Stimulated activated CD8-positive, alpha-beta memory T cell treated with anti-CD3 and anti-CD28 coated beads, Interleukin-12 subunit alpha, Interleukin-12 subunit beta, amount 100 ng/mL, for 1 hour (primary cell): ENCODE measurements at places on chromosomes 16 and 17.

- peak; percentile 22 for DNase-seq
Observed at GRCh38 chr17:50903604-50904517, 37.7 kb upstream of the TOB1 start.

- no peak for DNase-seq
Observed at GRCh38 chr17:49210158-49211029, at the start of the genes ABI3 and GNGT2. Gene ABI3 (plus strand): TSS chr17:49210707. CDS start chr17:49210725, 18 bp downstream. Gene GNGT2 (minus strand): TSS chr17:49210574. CDS start chr17:49207422, 3,152 bp downstream.

GRCh38 chr16:4847774-4848587 is 700 bp downstream of the UBN1 start:
- DNase-seq, result peak; percentile 2

DNA sequence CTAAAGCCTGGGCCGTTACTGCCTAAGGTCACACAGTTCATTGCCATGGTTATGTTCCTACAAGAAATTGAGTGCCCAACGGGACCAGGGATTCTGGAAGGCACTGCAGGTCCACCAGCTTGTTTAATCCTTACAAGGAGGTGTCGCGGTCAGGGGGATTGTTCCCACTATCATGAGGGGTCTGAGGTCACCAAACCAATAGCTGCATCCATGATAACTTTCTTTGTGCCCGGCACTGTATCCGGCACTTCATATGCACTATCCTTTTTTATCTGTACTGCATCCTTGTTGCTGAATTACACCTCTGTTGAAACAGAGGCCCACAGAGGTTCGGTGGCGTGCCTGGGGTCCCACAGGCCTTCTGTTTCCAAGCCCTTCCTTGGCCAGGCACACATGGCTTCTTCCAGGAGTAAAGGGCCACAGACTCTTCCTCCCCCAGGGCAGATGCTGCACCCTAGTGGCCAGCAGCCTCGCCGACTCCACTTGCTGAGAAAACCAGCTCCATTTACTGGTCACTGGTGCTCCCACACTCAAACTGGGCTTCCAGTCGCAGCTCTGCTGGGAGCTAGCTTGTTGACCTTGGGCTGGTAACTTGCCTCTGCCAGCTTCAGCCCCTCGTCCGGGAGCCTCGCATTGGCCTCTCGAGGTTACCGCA is 82.0 kb upstream of the PLCG2 start:
- DNase-seq, result peak; percentile 20

- no peak for DNase-seq
Observed at GRCh38 chr16:23863511-23864422, 28.0 kb downstream of the PRKCB start.

DNA sequence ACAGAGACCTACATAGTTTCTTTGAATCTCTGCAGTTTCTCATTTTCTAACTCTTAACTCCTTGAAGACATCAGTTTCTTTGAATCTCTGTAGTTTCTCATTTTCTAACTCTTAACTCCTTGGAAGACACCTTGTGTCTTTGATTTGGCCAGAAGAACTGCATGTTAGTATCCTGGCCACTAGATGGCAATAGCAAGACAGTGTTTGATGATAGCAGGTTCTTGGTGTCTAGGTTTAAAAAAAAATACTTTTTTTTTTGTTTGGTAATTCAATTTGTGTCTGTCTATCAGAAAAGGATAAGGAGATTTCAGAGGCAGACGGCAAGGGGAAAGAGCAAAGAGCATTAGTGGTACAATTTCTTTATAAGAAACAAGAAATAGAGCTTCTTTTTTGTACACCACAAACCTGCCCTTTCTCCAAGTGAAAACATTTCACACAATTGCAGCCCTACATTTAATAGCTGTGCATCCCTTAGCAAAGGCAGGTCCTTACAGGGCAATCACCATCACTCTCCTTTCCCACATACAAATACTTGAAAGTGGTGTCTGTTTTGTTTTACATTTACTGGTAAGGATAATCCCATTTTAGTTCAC is 1324.9 kb upstream of the CDH8 start:
- DNase-seq, result no peak

- DNase-seq, result no peak
Observed at GRCh38 chr16:84156342-84156784, 11.3 kb downstream of the DNAAF1 start.

DNA sequence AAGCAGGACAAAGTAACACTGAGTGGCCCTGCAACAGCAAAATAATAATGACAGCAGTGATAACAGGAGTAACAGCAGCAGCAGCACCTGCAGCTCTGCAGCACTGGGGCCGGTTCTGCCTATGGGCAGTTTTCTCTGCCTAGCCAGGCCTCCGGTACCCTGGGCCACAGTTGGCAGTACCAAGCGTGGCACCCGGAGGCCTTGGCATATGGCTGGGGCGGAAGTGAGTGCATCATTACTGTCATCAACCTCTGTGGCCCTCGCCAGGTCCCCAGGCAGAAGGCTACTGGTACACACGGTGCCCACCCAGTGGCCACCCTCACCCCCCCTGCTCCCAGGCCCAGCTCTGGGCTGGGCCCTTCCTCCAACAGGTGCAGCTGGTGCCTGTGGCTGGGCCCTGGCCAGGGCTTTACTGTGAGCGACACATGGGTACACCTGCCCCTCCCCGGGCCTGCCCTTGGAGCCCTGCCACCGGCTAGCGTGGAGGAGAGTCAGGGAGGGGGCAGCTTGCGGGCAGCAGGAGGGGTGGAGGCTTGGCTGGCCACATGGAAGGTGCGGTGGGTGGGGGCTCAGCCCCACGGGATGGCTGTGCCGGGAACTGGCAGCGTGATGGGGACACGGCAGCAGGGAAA is 3.0 kb downstream of the KCNJ12 start:
- no peak for DNase-seq

- no peak for DNase-seq
Observed at GRCh38 chr17:78231991-78232858, 794 bp downstream of the TMEM235 start.

- DNase-seq, result no peak
Observed at GRCh38 chr17:64032081-64032480, 11.6 kb upstream of the ICAM2 start.

GRCh38 chr17:21528031-21528695 is 152.0 kb downstream of the KCNJ12 start:
- DNase-seq, result no peak

DNA sequence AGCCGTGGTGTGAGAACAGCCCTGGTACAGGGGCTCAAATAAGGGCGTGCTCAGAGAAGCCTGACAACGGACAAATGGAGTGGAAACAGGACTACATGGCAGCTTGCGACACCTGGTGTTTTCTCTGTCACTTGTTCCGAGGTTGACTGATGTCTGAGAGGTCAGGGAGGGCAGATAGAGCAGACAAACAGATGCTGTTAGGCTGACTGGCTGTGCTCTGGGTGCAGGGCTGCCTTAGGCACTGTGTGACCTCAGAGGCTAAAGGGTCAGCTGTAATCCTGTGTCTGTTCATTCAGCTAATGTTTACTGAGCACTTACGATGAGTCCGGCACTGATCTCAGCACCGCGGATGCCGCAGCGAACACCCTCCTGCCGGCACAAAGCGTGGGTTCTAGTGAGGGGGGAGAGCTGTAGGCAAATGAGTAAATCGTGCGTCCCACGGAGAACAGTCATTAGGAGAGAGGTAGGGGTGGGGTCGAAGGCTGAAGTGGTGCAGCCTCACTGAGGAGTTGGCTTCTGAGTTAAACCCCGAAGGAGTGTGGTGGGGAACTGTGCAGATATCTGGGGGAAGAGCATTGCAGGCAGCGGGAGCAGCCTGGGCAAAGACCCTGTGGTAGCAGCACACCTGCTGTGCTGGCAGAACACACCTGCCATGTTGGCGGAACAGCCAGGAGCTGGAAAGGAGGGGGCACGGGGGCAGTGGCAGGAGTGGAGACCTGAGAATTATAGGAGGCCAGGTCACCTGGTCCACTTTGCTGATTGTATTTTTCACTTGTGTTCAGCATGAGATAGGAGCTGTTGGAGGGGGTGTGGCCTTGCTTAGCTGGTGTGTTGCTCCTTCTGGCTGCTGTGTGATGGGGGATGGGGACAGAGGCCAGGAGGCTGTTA is 35.0 kb downstream of the GPT2 start:
- no peak for DNase-seq

DNA sequence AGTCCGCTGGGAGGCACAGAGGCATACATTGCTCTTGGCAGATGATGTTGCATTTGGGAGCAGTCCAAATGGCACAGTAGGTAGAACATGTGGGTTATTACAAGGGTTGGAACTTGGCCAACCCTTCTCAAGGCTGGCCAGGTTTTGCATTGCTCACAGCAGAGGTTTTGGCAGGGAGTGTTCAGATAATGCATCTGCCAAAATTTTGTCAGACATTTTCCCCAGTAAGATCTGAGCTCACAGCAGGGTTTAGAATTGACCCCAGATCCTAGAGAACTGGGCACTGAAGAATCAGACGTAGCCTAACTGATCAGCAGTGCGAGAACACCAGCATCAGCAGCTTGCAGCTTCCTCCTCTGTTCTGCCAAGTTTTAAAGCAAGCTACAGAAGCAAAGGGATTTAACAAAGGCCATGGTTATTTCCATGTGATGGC is 468.8 kb upstream of the KIF2B start:
- DNase-seq, result no peak

- DNase-seq, result no peak
Observed at GRCh38 chr16:16960785-16961184, 510.0 kb downstream of the XYLT1 start.

DNA sequence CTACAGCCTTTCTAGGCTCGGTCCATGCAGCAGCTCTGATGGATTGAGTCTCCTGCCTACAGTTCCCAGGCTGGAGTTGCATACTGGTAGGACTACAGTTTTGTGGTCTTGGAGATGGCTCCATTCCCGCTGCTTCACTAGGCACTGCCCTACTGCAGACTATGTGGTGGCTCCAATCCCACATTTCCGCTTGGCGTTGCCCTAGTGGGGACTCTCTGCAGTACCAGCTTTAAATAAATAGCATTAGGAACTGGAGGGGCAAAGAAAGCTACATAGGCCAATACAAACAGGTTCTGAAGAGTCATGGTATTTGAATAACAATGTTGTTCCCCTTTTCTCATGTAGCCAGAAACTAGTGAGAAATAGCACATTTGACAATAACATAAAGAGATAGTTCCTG is 5.4 kb upstream of the GOSR2 start:
- no peak for DNase-seq

GRCh38 chr17:9273428-9274391 is 252.4 kb downstream of the NTN1 start:
- no peak for DNase-seq

GRCh38 chr16:54239456-54239855 is 47.1 kb downstream of the IRX3 start:
- no peak for DNase-seq

GRCh38 chr17:34579979-34580684 is 750 bp downstream of the TMEM132E start:
- no peak for DNase-seq

DNA sequence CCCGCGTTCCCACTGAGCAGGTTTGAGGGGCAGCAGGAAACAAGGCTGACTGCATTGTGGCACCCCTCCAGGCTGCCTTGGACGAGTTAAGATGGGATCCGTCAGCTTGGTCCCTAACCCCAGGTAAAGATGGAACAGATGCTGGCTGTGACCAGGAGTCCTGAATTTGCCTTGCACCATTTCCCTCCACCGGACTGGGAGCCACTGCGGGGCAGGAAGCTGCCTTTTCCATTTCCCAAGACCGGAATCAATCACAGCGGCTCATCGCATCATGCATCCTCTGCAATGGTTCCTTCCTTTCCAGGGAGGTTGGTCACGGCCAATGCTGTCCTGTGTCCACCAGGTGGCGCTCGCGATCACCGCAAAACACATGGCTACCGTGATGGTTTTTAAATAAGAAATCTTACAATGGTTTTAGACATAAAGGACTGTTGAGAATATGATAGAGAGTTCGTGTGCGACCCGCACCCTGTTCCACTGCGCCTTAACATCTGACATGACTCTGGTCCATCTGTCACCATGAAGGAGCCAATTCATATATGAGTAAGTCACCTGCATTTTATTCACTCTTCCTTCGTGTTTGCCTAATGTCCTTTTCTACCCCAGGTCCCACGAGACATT is 6.8 kb upstream of the MEAK7 start:
- DNase-seq, result peak; percentile 75

GRCh38 chr17:2835780-2836179 is 39.5 kb downstream of the RAP1GAP2 start:
- no peak for DNase-seq

GRCh38 chr16:58501242-58502131 is 1.5 kb downstream of the NDRG4 start:
- DNase-seq, result no peak

DNA sequence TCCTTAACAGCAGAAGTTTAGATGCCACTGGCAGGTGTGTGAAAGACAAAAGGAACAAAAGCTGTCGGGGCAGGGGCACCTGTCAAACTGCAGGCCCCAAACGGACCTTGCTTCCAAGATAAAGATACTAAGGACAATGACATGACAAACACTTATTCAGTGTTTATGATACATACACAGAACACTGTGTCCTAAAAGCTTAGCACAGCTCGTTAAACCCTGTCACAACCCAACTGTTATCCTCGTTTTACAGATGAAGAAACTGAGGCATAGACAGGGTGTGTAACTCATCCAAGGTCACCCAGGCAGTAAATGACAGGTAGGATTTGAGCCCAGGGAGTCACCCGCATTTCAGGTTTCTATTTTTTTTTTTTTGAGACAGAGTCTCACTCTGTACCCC is 9.6 kb downstream of the SDK2 start:
- no peak for DNase-seq

- DNase-seq, result no peak
Observed at GRCh38 chr17:55825213-55825612, 74.4 kb downstream of the PCTP start.

GRCh38 chr17:21459536-21459935 is 83.4 kb downstream of the KCNJ12 start:
- DNase-seq, result no peak

- DNase-seq, result no peak
Observed at GRCh38 chr16:12293017-12293618, 316.6 kb downstream of the SNX29 start.

- no peak for DNase-seq
Observed at GRCh38 chr17:56548661-56549060, 44.8 kb upstream of the NOG start.

GRCh38 chr17:65797809-65798208 is 236.4 kb upstream of the AXIN2 start:
- DNase-seq, result no peak

DNA sequence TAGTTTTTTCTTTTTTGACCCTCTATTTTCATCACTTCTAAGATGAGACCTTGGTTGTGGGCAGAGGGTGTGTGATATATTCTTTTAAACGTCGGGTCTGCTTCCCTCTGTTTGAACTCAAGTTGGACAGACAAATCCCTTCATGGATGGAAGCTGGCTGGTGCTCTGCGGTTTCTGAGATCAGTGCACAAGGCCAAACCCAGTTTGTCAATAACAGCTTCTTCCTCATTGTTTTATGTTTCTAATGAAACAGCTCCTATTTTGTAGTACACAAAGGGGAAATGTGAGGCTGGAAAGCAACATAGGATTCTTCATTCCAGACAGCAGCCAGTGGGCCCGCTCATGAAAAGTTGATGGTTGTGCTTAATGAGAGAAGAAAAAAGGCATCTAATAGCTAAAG is 159.6 kb downstream of the PRKCA start:
- no peak for DNase-seq

DNA sequence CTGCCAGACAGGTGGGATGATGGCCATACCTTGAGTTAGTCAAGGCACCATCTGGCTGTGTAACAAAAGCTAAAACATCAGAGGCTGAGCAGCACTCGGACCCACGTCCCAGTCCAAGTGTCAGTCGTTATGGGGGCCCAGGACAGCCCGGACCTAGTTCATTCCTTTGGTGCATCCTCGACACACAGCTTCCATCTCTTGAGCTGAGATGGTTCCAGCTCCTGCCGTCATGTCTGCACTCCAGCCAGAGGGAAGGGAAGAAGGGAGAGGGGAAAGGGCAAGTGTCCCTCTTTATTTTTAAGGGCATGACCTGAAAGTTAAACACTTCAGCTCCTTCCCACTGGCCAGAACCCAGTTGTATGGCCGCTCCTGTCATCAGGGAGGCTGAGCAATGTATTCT is 218.0 kb downstream of the SEC14L1 start:
- no peak for DNase-seq
